ENCODE measurements at places on chromosomes 16 and 17.

GRCh38 chr16:85185303-85186100 lies 73.2 kb upstream of the CIBAR2 start:
- no peak for DNase-seq

GRCh38 chr16:89002851-89003830 lies 26.1 kb upstream of the CBFA2T3 start:
- DNase-seq: no peak

GRCh38 chr16:9402293-9402860 lies 310.9 kb downstream of the HAPSTR1 start:
- no peak for DNase-seq

DNA sequence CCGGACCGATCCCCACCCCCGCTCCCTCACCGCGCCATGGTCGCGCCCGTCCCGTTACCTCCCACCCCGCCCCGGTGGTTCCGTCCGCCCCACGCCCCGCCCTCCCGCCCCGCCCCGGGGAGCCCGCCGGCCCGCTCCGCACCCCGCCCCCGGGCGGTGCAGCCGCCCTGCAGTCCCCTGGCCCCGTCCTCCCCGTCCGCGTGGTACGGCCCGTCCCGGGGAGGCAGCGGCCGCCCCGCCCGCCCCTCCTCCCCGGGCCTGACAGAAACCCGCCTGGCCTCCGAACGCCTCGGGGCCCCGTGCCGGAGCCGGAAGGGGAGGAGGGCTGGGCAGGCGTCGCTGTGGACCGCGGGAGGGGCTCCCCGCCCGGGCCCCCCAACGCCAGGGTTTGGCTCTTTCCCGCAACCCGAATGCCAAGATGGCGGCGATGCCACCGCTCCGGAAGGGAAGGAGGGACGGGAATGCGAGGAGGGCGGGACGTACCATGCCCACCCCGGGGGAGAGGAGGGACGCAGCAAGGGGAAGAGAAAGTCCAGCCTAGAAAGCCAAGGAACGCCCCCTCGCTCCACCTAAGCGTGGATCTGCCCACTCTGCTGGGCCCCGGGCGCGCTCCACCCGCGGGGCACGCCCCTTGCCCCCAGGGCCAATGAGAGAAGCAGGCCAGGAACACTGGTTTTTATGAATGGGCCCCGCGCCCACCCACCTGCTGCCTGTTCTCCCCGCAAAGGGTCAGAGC lies at the start of gene PIP4K2B:
Gene PIP4K2B, minus strand, starts transcription at position 56 of the 736 bp plus-strand sequence. CDS start 132 bp downstream, outside the sequence.
- DNase-seq: peak; percentile 77

DNA sequence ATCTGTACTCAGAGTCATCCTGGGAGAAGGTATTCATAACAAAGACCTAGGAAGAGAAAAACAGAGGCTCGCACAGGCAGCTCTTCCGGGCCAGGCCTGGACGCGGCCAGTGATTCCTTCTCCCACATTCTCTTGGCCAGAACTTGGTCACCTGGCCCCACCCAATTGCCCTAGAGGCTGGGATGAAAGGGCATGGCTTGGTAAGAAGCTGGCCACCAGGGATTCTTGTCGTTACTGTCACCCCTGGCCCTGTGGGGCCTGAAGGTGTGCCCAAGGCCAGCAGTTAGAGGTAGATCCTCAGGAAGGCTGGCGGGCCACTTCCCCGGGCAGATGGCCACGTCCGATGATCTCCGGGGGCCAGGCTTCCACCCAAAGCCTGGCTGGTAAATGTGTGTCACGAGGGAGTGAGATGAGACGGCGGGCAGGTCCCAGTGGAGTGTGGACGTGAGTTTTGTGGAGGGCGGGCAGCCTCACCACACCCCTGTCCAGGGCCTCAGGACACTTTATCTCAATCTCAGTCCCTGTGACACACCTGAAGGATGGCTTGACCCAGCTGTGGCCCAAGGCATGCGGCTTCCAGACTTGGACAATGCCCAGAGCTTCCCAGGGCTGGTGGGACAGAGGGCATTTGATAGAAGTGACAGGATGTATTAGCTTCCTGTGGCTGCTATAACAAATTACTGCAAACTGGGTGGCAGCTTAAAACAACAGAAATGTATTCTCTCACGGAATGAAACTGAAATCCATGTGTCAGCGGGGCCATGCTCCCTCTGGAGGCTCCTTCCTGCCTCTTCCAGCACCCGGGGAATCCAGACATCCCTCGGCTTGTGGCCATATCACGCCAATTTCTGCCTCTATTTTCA lies 66.3 kb upstream of the GSE1 start:
- DNase-seq: no peak

GRCh38 chr16:51402785-51403184 lies 251.7 kb upstream of the SALL1 start:
- no peak for DNase-seq

DNA sequence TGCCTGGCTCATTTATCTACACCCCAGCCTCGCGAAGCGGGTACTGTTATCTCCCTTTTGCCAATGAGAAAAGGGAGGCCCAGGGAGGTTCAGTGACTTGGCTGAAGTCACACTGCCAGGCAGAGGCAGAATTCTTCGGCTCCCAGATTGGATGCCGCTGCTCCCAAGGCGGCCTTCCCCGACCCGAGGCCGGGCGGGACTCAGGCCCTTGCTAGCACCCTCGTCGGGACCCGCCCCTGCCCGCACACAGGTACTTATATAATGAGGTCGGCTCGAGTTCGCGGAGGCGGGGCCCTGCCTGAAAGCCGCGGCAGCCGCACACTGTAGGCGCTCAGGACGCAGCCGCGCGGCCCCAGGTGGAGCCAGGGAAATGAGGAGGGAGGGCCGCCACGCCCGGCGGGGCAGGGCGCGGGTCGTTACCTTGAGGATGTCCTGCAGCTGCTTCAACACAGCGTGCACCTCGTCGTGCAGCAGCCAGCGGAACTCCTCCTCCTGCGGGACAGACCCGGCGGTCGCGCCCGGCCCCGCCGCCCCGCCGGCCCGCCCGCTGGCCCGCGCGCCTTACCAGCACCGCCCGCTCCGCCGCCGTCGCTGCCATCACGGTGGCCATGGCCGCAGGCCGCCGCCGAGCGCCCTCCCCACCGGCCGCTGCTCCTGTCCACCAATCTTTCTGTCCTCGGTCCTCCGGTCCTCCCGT lies at the start of gene ROGDI:
Gene ROGDI, minus strand, starts transcription at position 672 of the 697 bp plus-strand sequence. Its CDS starts 62 bp downstream, at position 610.
- DNase-seq: peak; percentile 85

DNA sequence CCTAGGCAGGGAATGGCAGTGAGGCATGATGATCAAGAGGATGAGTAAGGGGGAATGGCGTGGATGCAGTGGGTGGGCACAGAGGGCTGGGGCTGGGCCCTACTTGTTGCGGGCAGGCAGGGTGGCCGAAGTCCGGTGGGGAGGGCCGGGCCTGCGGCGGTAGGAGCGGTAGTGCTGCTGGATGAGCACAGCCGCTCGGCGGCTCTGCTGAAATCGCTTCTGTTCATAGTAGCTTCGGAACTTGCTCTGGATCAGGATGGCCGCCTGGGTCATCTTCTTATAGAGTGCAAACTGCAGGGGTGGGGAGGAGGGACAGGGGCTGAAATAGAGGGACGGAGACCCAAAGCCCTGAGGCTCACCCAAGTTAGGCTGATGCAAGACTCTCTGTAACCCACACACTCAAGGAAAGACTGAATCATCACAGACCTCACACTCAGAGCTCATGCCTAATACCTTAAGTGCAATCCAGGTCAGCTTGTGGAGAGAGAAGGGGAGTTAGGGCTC lies 1.5 kb upstream of the SPAG7 start:
- no peak for DNase-seq

GRCh38 chr16:13793841-13794409 lies 126.0 kb upstream of the ERCC4 start:
- DNase-seq: no peak

- no peak for DNase-seq
Observed at GRCh38 chr17:67461228-67461780, 84.2 kb downstream of the PITPNC1 start.

DNA sequence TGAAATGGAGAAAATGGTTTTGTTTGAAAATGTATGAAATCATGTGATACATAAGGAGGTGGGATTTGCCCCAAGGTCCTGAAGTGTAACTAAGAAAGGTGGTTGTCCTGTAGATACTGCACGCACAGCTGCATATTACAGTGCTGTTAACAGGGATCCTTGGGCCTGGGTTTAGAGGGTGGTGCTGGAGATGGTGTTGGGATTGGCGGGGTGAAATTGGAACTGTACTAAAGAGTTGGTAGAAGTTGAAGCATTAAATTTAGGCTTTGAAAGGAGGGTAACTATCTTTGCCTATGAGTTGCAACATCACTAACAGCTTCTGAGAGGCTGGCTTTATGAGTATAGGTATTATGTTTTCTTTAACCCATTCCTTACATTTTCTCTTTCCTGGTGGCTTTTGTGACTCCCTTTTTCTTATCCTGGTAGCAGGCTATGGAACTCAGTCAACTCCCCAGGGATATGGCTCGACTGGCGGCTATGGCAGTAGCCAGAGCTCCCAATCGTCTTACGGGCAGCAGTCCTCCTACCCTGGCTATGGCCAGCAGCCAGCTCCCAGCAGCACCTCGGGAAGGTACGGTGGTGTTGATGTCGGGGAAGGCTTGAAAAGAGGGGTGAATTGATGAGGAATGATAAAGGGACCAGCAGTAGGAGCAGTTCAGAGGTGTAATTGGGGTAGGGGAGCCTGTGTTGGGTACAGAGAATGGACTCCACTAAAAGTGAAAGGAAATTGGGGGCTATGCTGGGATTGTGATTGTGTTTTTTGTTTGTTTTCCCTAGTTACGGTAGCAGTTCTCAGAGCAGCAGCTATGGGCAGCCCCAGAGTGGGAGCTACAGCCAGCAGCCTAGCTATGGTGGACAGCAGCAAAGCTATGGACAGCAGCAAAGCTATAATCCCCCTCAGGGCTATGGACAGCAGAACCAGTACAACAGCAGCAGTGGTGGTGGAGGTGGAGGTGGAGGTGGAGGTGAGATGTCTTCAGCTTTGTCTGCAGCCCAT lies 3.8 kb downstream of the FUS start:
- DNase-seq: no peak

- DNase-seq: peak; percentile 63
Observed at GRCh38 chr17:8954339-8954738, 11.2 kb downstream of the PIK3R5 start.

DNA sequence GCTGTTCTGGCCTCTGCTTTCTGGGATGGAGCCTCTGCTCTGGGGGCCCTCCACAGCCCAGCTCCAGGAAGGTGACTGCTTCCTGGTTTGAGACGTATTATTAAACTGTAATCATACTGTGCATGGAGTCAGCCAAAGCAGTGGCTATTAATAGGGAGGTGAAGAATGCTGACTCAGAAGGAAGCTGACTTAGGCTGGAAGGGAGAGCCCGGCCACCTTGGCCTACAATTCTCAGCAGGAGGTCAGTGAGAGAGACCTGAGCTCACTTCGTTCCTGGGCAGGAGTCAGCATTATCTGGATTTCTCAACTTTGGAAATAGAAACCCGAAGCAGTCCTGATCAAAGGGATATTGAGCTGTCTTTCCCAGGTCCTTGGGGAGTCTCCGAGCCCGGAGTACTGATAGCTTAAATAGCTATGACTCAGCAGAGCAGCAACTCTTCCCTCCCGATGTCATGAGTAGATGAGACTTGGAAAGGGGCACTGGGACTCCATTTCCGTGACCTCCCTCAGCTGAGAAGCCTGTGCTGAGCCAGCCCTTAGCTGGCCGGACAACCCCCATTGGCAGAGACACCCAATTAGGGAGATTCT lies 91.8 kb downstream of the YPEL2 start:
- no peak for DNase-seq

DNA sequence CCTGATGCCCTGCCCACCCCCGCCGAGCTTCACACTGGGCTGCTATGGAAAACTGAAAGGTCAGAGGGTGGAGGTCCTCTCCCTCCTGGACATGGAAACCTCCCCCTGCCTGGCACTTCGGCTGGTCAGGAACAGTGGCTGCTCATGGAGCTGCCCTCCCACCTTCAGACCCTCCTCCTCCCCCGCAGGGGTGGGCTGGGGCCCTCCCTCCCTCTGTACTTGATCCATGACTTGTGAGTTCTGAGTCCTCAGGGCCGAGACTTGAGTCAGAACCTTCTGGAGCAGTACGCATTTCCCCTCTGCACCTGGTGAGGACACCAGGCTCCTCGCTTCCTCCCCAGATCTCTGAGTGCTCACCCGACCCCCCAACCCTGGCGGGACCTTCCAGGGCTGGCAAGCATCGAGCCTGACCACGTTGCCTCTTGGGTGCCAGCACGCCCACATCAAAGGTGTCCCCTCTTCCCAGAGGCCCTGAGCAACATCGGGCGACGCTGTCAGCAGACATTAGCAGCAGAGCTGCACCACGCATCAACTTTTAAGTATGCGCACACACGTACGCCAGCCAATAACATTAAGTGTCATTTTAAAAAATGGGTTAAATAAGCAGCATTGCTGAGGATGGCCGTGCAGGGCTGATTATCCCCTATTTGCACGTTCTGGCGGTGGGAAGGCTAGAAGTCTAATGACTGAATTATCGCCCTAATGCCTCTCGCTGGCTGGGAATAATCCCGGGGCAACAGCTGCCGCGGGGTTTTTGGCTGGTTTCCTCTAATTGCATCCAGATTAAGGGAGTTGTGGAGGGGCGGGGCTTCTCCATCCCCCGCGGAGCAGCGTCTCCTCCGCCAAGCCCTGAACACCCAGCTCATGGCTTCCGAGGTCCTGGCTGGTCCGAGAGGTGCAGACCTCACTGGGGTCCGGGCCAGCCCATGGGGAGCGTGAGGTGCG lies 98.0 kb downstream of the TBC1D16 start:
- DNase-seq: no peak

DNA sequence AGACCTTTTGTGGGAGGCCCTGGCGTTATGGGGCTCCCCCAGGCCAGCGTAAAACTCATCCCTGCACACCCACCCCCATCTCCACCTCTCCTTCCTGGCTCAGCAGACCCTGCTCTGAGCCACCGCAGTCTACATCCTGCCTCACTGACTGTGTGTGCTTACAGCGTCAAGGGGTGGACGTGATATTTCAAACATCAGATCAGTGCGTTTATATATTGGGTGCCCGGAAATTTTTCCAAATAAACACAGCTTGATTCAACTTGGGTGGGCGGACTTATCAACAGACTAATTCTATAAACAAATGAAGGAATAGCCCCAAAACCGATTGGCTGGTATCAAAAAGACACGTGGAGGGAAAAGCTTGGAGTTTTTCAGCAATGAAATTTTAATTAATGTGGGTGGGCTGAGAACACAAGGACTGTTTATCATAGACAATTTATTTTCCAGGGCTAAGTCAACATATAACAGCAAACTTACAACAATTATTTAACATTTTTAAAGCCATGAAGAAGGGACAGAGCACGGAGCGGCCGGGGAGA lies at the start of gene FOXL1:
Gene FOXL1, plus strand, starts transcription at position 489 of the 539 bp plus-strand sequence. CDS start 175 bp downstream, outside the sequence.
- no peak for DNase-seq

DNA sequence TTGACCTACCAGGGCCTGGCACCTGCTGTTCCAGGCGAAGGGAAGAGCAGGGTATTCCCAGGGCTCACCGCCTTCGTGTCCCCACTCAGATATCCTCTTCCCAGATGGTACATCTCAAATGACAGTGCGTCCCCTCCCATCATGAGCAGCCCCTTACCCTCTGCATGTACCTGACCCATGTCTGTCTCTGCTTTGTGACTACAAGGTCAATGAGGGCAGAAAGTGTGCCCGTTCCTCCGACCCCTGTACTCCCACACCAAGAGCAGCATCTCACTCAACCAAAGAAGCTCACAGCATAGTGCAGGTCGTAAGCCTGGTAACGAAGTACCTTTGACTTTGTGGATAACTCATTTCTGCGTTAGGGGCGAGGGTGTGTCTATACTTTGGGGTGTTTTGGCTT lies 142.6 kb downstream of the KATNIP start:
- no peak for DNase-seq

GRCh38 chr17:43871946-43872690 lies 25.1 kb downstream of the CD300LG start:
- DNase-seq: no peak

Measured in T-helper 1 cell (primary cell).